HS-27A (cell line): ENCODE measurements at places on chromosomes 2 and 18.

GRCh38 chr18:24031318-24031717, 16.8 kb downstream of the TTC39C start:
- no peak for DNase-seq

- DNase-seq = no peak
Observed at GRCh38 chr2:19812166-19812565, 89.6 kb downstream of the TTC32 start.

DNA sequence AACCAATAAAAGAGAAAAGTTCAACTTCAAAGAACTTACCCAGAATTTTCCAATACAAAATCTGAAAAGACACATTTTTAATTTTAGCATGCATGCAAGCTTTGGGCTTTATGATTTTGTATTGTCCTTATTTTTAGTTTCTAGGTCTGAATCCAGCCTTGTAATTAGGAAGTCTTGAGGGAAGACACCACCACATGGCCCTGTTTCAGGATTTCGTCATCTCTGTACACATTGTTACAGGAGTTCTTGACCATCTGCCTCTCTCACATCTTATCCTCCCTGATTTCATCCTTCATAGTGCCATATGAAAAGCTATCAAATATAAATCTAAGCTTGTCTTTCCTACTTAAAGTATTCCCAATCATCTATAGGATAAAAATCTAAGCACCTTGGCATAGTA, 176.1 kb downstream of the TXNL1 start:
- DNase-seq = no peak

GRCh38 chr2:153004627-153005026, 286.2 kb downstream of the ARL6IP6 start:
- DNase-seq = no peak

GRCh38 chr2:124566518-124566970, 541.5 kb downstream of the CNTNAP5 start:
- DNase-seq = no peak

- peak; percentile 31 for DNase-seq
Observed at GRCh38 chr18:62420151-62420512, 95.0 kb downstream of the TNFRSF11A start.

GRCh38 chr18:6728331-6728730, 1.2 kb upstream of the ARHGAP28 start:
- DNase-seq = no peak

- no peak for DNase-seq
Observed at GRCh38 chr18:74173434-74173750, 25.1 kb downstream of the TIMM21 start.

DNA sequence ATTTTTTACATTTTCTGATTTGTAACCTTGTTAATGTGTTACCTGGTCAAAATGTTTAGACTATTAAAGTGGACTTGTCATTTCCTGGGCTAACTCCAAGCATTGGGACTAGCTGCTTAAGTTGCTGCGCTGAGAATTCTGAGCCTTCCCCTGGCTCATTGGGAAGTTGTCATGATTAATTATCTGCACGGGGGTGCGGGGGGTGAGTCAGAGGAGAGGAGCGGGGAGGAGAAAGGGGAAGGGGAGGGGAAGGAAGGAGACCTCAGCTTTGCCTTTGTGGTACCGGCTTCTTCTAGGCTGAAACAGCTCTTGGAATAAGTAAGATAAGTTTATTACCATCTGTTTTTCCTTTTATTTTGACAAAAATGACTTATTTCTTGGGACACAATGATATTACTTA, 52.9 kb upstream of the APCDD1 start:
- DNase-seq = no peak

DNA sequence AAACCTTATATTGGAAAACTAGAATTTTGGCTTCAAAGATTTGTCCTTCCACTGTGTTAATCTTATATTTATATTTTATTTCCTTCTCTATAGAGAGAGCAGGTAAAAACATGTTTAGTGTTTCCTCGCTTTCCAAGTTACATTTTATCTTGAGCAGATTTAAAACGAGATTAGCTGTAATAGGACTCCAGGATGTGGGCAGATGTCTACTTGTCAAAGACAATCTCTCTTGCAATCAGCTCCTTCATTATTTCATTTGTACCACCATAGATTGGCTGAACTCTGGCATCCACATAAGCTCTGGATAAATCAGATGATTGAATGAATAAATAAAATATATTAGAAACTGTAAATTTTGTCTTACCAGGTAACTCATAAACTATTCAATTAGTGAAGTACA, 17.5 kb upstream of the KANSL1L start:
- no peak for DNase-seq

DNA sequence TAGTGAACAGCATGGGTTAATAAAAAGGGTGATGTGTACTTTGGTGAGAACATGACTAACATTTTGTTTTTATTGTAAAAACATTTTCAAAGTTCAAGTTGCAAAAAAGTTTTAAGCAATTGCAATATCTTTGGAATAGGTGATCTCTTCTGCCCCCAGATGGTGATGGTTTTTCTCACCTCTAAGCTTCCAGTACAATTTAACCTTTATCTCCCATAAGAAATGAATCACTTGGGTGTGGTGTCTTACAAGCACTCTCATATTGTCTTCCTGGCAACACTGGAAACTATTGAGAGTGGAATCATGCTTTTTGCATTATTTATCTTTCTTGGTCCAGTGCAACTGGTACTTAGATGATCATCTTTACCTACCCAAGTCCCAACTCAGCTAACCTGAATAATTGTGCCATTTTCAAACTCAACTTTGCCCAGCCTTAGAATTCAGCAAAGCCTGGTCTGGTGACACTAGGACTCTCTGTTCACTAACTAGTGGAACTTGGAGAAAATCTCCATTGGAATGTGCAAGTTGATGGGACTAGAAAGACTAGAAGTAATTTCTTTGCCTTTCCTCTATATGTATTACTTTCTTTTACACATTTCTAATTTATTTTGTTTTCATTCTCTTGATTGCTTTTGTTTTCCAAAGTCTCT, 964.7 kb upstream of the ZEB2 start:
- DNase-seq = peak; percentile 47

DNA sequence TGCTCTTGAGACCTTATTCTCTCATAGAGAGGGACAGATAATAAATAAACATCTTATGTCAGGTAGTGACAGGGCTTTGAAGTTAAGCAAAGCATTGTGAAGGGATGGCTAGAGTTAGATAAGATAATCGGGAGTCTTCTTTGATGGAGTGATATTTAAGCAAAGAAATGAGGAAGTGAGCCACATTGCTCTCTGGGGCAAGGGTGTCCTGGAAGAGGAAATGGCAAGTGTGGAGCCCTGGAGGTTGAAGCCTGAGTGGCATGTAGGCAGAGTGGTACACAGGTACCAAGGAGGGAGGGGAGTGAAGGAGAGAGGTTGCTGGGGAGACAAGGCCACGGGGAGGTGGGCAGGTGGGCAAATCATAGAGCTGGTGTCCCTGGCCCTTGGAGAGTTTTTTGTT, 110.2 kb downstream of the CTAGE1 start:
- no peak for DNase-seq

DNA sequence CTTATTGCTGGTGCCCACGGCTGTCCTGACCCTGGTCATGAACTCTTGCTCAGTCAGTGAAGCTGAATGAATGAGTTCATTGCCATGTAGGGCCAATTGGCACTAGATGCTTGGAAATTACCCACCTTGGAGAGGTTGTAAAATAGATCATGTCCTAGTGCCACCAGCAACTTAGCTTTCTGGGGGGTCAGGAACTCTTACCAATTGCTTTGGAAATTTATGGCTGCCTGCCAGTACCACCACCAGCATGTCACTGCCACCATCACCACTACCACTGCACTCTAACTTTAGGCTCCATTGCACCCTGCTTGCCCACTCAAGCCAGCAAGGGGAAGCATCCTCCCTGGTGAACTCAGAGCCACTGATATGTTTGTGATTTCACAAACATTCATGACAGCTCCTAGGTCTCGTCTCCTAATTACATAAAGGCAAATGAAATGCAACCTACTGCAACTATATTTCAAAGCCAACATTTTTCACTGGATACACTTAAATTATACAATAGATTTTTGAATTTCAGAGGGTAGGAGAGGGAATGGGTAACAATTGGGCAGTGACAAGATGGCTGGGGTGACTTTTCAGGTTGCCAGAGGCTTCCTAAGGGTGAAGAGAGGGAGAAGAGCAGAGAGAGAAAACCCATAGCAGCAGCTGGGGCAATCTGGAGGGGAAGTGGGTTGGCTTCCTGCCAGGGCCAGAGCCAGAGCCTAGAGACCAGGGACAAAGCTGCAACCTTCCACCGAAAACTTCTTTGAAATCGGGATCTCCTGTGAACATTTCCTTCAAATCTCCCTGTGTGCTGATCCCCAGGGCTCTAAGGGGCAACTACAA, 3.5 kb upstream of the EMILIN1 start:
- DNase-seq = no peak

DNA sequence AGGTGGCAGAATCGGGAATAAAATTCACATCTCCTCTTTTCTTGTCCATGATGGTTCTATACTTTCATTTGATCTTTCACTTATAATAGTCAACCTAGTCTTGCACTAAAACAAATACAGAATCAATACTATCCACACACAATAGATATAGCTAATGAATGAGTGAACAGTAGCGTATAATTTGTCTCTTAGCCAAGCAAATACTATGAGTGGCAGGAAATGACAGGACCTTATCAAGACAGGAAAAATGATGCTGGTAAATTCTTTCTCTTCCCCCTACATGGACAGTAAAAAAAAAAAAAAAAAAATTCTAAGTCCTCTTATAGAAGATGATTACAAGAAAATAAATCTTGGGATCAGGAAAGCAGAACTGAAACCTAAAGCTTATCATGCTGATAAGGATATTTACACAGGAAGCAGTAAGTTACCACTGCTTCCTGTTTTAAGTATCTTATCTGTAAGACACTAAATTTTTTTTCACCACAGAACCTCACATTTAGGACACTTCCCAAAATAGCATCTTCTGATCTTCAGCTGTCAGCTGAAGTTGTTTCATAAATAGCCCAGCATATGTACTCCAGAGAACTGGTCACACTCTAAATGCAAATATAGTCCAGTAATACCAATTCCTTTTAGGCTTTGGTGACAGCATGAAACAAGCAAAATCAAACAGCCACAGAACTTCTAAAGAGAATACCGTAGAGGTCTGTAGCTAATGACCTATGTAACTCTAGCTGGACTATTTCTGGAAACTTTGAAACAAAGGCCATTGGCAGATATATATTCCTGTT, 27.0 kb downstream of the IRS1 start:
- no peak for DNase-seq

DNA sequence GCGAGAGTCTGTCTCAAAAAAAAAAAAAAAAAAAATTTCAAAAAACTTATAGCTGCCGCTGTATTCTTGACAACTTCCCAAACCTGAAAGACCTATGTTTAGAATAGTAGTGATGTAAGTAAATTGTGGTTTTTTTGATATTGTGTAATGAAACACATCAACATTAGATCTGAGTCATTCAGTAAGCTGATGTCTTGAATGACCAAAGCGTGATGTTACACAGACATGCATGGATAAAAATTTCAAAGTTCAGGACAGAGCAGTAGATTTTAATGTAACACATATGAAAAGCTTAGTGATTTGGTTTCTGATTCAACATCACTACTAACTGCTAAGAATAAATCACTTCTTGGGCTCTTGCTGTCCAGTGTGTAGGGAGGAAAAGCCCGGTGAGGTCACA, 69.3 kb upstream of the MEX3C start:
- DNase-seq = no peak

- no peak for DNase-seq
Observed at GRCh38 chr2:177335917-177336450, 56.6 kb upstream of the AGPS start.

GRCh38 chr18:24719791-24720190, 259.4 kb downstream of the HRH4 start:
- DNase-seq = no peak

DNA sequence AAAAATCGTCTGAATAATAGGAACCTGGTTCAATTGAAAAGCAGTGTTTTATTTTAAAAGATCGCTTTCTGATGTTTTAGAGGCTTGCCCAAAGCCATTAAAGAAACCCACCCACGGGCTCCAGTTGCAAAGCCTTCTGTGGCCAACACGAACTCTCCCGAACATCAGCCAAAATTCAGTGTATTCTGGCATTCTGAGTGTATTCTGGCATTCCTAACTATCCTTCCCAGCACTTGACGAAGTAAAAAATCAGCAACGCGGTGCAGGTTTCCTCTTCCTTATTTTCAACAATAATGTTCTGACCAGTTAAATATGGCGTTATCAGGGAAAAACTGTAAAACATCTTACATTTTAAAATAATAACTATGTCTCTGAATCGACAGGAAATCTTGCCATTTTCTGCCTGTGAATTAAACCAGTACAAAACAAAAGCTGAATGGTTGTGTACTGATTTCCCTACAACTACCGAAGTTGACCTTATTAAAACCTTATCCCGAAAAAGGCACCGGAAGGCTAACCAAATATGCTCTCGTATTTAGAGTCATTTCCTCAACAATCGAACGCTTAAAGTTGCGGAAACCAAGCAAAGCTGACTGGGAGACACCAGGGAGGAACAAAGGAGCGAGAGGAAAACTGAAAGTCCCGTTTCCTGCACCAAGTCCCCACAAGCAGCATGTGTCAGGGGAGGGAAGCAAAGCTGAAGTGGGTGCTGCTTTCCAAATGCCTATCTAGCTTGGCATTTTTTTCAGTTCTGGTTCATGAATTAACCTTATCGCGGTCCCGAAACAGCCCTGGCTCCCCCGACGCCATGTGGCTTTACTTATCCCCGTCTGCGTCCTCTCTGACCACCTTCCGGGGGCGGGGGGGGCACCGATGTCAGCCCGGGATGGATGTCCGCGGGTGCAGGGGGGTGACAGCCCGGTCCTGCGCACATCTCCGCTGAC, 44.3 kb downstream of the ZNF516 start:
- DNase-seq = no peak

GRCh38 chr2:218003981-218004419, 1.2 kb upstream of the TNS1 start:
- no peak for DNase-seq

GRCh38 chr18:74382481-74383017, 66.9 kb downstream of the C18orf63 start:
- DNase-seq = no peak

DNA sequence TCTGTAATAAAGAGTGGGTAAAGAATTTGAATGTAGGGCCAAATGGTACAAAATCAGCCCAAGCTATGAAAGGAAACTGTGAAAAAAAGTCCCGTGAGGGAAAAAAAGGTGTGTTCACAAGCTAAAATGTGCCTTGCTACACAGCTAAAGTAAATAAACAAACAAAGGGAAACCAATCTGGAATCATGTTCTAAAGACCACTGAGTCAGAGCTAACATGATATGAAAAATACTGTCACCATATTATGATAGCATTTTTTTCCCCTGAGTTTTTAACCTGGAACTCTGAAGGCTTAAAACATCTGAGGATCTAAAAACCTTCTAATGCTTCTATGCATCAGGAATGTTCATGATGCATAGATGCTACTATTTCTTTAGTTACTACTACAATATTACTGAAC, 58.8 kb downstream of the SCN1A start:
- no peak for DNase-seq
